Peyer's patch (tissue), 4 donors: ENCODE measurements at places on chromosomes 3 and 15.

GRCh38 chr3:182562274-182562673, 231.0 kb upstream of the ATP11B start:
- no peak for DNase-seq

DNA sequence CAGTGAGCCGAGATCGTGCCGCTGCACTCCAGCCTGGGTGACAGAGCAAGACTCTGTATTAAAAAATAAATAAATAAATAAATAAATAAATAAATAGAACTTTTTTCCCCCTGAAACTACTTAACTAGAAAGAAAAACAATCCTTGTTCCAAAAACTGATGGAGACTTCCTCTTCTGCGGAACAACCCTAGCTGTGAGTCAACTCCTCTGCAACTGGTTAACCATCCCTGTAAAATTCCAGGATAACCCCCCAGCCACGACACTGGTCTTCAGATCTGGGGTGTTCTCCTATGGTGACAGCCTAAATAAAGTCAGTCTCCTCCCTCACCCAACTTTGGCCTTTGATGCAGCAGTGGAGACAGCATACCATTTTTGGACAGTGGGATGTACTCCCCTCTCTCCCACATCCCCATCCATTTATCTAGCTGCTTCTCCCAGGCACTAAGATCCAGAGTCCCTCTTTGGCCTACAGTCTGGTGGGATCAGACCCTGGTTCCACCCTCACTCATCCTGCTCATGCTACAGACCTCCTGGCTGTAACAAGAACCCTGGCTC, 352.6 kb downstream of the OCA2 start:
- no peak for DNase-seq

GRCh38 chr3:52130966-52131622, 23.1 kb downstream of the POC1A start:
- DNase-seq: no peak

DNA sequence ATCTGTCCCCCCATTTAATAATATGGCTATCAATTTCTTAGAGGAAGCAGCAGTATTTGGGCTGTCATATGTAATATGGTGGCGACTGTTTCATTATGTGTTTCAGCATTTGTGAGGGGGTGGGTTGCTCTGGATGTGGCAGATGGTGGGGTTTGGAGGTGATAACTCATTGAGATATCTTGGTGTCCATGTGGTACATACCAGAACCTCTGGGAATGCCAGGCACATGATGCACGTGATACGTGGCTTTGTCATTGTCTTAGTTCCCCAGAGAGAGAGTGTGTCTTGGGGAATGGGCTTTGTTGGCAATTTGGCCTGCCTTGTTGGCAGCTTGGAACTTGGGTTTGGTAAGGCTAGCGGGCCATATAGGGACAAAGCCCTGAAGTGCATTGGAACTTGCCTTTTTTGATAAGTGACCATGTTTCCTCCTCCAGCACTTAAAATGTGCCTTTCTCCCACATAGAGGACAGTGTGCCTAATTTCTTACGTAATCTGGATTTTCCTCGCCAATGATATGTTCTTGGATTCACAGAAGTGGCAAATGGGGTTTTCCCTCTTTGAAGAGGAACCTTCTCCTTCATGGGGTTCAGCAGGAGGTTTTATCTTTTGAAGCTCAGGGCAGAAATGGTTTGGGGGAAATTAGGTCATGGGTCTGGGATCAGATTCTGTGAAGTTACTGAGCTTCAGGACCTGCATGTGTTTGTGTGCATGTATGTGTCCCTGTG, 79.5 kb downstream of the DNASE1L3 start:
- DNase-seq: no peak

DNA sequence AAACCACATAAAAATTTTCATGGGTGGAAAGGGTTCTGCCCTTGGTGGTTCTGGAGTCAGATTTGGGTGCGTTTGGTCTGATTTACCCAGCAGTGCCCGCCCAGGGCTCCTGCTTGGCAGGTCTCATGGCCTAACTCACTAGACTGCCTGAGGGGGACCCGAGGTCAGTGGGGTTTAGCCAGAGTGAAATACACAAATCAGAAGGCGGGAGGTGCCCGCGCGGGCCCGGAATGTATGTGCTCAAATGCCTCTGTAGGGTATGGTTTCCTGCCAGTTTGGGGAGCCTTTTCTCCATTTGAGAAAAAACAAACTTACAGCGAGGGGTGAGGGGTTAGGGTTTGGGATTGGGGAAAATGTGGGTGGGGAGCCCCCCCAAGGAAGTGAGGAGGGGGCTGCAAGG, 70.9 kb upstream of the POLG start:
- no peak for DNase-seq

GRCh38 chr3:59632760-59633573, 583.1 kb upstream of the CFAP20DC start:
- DNase-seq: no peak

- DNase-seq: no peak
Measured at GRCh38 chr3:28386049-28386448, 37.4 kb upstream of the AZI2 start.
